ENCODE measurements at places on chromosomes 3 and 15.

- peak; percentile 47 for DNase-seq
Observed at GRCh38 chr3:158802409-158803268, 785 bp downstream of the MFSD1 start.

DNA sequence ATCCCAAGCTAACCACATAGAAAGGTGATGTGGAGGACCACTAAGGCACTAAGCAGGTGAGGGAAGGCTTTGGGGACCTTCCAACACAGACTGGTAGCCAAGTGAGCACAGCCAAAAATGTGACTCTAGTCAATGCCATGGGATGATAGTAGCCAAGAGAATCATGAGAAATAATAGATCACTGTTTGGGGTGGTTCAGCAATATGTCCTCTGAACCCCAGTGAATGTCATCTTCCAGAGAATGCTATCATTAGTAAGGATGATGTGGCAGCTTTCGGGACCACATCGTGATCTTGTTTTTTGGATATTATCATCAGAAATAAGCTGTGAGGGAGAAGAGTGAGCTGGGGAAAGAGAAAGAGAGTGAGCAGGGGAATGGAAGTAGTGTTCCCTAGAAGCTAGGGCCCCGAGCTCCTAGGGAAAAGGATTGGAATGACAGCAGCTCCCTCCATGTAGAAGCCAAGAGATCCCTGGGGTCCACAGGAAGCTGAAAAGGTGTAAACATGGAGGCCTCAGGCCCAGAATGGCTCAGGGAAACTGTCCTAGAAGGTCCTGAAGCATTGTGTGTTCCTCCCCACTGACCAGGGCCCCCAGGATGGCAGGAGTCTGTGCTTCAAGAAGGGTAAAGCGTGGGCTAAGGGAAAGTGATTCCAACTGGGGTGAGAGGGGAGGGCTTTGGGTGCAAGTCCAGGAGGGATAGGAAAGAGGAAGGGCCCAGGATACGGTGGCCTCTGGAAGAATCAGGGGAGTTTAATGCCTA, 56.6 kb upstream of the KLF13 start:
- no peak for DNase-seq

GRCh38 chr3:129360171-129360611, 68.2 kb downstream of the EFCAB12 start:
- no peak for DNase-seq

DNA sequence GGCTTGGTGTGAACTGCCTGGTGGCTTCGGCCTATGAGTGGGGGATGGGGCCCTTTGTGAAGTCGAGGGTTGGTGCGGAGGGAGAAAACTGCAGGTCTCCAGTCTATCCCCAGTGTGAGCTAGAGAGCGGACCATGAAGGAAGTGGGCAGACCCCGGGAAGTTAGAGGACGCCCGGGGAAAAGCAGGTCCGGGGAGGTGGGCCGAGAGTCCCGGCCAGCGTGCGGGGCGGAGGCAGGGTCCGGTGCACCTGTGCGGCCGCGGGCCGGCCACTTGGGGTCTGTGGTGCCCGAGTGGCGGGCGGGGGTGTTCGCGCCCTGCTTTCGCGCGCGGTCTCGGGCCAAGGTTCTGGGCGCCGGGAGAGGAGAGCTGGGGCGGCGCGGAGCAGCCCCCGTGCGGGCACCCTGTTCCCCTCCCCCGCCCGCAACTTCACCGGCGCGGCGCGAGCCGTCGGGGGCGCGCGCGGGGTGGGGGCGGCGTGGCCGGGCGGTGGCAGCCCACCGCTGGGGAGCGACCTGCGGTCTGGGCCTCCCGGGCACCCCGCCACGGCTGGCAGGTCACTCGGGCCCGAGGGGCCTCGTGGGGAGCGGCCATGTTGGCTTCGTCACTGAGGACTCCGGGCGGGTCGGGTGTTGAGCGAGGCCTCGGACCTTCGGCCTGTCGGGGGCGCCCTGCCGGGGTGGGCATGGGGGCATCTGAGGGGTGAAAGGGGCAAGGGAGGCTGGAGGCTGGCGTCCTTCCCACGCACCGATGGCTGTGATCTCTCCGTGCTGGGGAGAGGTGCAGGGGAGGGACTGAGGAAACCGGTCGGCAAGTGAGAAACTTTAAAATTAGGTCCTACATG, 4.8 kb downstream of the UBE2E1 start:
- DNase-seq = peak; percentile 66

DNA sequence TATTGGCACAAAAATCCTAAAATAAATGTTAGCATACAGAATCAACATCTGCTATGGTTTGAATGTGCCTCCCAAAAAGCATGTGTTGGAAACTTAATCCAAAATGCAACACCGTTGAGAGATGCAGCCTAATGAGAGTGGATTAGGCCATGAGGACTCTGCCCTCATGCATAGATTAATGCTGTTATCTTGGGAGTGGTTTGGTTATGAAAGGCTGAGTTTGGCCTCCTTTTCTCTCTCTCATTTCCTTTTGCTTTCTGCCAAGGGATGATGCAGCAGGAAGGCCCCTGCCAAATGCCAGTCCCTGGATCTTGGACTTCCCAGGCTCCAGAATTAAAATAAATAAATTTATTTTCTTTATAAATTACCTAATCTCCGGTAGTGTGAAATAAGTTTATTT, 49.4 kb downstream of the SYNM start:
- no peak for DNase-seq

DNA sequence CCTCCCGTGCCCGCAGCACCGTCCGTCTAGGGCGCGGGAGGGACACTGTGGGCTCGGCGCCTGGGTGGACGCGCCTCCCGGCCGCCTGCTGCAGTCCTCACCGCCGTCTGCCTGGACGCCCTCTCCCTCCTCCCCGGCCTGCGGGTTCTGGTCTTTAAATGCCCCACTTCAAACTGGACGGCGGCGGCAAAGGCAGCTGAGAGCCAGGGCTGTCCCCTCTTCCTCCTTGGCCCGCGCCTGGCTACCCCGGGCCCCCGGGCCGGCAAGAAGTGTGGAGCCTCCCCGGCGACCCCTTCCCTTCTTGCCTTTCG, 426 bp downstream of the CBLB start:
- peak; percentile 57 for DNase-seq

- no peak for DNase-seq
Observed at GRCh38 chr15:73637527-73637926, 4.3 kb upstream of the NPTN start.

DNA sequence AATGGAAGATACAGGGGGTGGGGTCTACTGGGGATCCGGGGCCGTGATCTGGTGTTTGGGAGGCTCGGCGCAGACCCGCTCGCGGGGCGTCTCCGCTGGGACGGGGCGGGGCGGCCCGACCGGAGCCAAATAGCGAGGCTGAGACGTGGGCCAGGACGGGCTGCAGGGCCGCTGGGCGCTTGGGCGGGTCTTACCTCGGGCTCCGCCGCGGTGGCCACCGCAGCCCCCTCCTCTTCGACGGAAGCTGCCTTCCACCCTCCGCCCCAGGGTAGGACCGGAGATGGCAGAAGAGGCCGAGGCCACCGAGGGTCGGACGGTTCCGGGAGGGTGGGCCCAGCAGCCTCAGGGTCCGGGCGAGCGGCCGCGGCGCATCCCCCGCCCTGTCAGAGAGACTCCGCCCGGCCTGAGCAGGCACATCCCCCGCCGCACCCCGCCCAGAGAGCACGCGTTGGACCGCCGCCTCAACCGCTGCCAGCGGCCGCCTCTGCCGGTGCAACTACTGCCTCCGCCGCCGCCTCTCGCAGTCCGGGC, 399 bp downstream of the MYO9A start:
- peak; percentile 82 for DNase-seq

- no peak for DNase-seq
Observed at GRCh38 chr3:16374047-16374934, 109.3 kb downstream of the OXNAD1 start.

DNA sequence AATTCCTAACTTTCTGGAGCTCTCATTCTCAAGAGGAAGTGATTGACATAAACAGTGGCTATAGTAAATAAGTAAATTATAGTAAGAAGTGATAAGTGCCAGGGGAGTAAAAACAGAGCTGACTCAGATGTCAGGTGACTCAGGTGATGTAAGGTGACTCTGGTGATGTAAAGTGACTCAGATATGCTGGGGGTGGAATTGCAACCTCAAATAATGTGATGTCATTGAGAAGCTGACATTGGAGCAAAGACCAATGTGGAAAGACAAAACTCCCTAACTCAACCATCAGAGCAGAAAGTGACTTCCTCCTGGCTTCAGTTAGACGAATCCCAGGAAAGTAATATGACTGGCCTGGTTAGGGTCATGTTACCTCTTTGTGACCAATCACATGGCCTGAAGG, 144.2 kb upstream of the SNTN start:
- DNase-seq = peak; percentile 52

- DNase-seq = peak; percentile 46
Observed at GRCh38 chr3:68893600-68894239, 38.6 kb downstream of the TAFA4 start.

- no peak for DNase-seq
Observed at GRCh38 chr3:38116471-38117162, 20.3 kb downstream of the ACAA1 start.

All from RKO (cell line).